IMR-90 (cell line): ENCODE measurements at places on chromosomes 1 and 21. TPM values are rescaled to one million over a fixed set of nuclear protein-coding genes. Genes with fewer than 3 reads are reported as not detected.

DNA sequence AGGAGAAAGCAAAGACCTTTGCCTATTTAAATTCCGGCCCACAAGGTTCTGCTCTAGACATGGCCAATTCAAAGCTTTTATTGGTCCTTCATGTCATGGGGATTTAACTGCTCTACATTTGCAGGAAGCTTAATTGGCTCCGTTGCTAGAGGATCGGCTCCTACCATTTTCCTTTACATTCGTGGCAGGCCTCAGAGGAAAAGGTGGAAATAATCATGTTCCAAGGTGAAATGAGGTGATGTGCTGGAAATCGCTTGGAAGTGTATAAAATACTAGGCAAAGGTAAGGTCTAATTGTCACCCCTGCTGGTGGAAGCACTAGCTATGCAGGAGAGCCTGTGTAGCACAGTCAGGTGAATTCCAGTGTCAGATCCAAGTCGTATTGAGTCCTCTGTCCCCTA lies 55.5 kb downstream of the ATP1A1 start:
- H3K27ac ChIP-seq = no peak overlapping the region
- H3K4me3 ChIP-seq = no peak overlapping the region
- no peak for DNase-seq
- H3K27me3 ChIP-seq = peaks cover 13% of the 10 kb centered on the region

SAMD13 gene
- 0.36 and 0.56 TPM in 2 replicates for total RNA-seq

HSD11B1 gene
- 0.28 and 0.72 TPM in 2 replicates for total RNA-seq

AK4 gene
- 23.1 and 30.3 TPM in 2 replicates for total RNA-seq

- H3K36me3 ChIP-seq = peaks cover 23% of the 10 kb centered on the region
- no peak overlapping the region for H3K4me3 ChIP-seq
- H3K27ac ChIP-seq = peak overlapping the region; percentile 63; the same call in 1 of the 2 replicates
- peaks cover 6% of the 10 kb centered on the region for H3K4me1 ChIP-seq
Observed at GRCh38 chr1:10401281-10401680, 2.4 kb downstream of the PGD start.

ARPC5 gene
- total RNA-seq = 212 and 361 TPM in 2 replicates

GRCh38 chr1:205955499-205955898 lies 12.2 kb upstream of the SLC26A9 start:
- H3K27ac ChIP-seq = no peak overlapping the region
- H3K27me3 ChIP-seq = peaks cover 63% of the 10 kb centered on the region
- H3K4me3 ChIP-seq = no peak overlapping the region
- H3K4me1 ChIP-seq = no peaks in the 10 kb centered on the region
